Stimulated activated naive CD8-positive, alpha-beta T cell treated with anti-CD3 and anti-CD28 coated beads, Interleukin-15, Interleukin-2, amounts not matched to agents 100 U/mL and 50 U/mL, for 24 hours (primary cell): ENCODE measurements at places on chromosomes 3 and 15.
A peak's percentile ranks its signal among the peaks of the same experiment; 100 is the strongest.

GRCh38 chr15:40830884-40831283 is 2.4 kb upstream of the PPP1R14D start:
- DNase-seq: no peak

- DNase-seq: no peak
Observed at GRCh38 chr3:42166214-42166613, 75.1 kb downstream of the TRAK1 start.

DNA sequence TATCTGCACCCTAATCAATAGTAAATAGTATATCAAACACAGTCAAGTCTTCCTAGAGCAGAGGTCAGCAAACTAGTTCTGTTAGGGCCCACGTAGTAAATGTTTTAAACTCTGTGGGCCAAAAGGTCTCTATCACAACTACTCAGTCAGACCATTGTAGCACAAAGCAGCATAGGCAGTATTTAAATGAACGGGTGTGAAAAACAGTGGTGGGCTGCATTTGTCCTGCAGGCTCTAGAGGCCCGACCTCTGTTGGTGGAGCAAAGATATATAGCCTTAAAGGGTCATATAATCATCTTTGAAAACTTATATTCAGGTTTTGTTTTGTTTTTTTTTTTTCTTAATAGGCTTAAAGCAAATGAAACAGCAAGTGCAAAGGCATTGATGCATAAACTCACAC is 326.4 kb upstream of the TRIM42 start:
- no peak for DNase-seq

DNA sequence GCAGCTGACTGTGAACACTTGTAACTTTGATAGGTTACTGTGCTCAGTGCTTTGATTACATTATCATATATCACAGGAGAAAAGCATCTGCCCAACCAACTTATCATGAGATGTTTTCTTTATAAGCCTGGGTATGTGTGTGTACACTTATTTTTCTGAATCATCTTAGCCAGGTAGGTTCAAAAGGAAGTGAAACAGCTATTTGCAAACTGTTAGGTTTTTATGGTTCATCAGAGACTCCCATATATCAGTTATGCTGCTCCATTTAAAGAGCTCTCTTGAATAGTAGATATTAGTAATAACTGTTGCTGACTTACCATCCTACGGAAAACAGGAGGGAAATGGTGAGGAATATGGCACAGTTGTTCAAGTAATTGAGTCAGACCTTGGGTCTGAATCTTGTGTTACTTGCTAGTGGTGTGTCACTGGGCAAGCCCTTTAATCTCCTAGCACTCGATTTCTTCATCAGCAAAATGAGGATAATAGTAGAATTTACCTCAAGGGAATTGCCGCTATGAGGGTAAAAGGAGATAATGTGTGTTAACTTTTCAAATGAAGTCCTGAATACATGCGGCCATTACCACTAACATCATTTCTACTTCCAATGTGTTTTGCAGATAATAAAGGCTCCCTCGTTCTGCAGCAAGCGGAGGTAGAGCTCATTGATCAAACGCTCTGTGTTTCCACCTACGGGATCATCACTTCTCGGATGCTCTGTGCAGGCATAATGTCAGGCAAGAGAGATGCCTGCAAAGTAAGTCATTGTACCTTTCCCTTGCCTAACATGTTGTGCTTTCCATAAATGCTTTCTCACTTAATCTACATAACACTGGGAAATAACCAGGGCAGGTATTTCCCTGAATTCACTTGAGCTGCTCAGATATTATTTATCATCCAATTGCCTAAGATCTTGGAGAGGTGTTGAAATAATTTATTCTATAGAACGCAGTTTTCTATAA is 7.8 kb upstream of the C3orf52 start:
- no peak for DNase-seq

GRCh38 chr15:40038275-40038637 is 725 bp downstream of the SRP14 start:
- DNase-seq: no peak

DNA sequence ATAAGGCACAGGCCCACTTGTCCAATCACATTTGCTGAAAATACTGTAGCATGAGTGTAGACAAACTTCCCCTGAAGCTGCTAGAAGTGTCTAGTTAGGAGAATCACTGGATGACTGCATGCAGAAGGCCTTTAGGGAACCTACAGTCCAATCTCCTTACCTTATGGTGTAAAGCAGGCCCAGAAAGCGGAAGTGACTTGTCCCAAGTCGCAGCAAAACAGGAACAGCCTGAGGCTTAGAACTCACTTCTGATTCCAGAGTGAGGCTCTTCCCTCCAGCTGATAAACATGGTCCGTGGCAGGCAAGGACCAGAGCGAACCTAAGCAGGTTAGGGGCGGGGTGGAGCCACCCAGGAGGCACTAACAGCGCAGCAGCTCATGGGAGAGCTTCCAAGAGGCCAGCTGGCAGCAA is 2.5 kb downstream of the GRAMD2A start:
- no peak for DNase-seq

GRCh38 chr3:190433626-190434025 is 16.1 kb downstream of the TMEM207 start:
- no peak for DNase-seq

GRCh38 chr3:169278092-169278491 is 385.4 kb downstream of the MECOM start:
- no peak for DNase-seq

DNA sequence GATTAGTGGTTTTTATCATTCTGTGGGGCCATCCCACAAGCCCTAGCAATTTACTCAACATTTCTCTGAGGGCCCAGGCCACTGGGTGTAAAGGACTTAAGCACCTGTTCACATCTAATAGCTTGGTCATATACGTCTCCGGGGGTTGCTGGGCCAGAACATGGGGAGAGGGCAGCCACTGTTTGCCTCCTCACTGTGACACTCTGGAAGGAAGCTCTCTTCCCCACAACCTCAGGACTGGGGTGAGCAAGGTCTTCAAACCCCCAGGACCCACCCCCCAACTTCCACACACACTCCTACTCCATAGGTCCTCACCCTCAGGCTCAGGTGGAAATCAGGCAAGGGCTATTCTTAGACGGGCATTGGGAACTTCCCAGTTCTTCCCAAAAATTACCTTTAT is 28.9 kb downstream of the C3orf20 start:
- DNase-seq: no peak

DNA sequence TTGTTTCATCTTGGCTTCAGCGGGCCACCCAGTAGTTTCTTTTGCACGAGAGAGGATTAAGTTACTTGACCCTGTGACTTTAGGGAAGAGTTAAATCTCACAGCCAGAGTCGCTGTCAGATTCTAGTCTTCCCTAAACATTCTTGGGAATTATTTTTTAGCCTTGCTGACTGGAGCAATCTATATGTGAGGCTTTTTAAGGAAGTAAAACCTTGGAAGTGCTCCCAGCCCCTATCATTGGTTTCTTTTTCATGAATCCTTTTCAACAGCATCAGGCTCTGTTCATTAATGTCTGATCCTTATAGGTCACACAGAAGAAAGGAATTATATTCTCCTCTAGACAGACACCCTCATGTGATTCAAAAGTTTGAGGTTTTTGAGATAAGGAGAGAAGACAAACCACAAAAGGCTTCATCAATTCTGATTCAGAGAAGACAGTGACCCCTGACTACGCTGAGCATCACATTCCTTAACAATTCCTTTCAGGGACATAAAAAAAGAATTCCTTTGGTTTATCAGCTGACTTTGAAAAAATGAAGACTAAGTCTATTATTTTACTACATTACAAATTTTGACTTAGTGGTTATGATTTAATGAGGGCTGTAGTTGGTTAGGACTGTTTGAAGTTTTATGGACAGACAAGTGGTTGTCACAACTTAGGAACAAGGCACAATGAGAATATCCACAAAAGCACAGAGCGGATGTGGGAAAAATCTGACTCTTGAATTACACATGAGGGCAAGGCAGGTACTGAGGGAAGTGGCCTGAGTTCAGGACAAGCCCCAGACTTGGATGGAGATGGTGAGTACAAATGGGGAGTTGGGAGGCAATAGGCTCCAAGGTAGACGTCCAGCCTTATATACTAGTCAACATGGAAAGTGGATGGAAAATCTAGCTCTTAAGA is 171.1 kb upstream of the STT3B start:
- DNase-seq: no peak

GRCh38 chr3:180612364-180612763 is 10.4 kb downstream of the TTC14 start:
- DNase-seq: no peak

DNA sequence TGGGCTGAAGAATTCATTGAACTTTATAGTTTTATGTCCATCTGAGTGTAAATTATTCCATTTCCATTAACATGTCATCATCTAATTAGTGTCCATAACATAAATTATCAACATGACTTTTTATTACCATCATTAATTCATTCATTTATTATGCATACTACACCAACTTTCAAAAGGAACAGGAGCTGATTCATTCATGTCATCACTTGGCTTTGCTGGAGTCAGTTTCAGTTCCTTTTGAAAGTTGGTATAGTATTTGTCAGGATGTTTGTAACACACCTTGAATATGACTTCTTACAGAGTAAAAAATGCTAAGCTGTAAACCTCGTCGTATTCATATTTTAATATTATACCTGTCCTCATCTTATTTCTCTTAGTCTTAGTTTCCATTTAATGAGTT is 298.0 kb upstream of the RBMS3 start:
- DNase-seq: no peak

- no peak for DNase-seq
Observed at GRCh38 chr15:55969582-55969981, 23.8 kb downstream of the NEDD4 start.

- no peak for DNase-seq
Observed at GRCh38 chr3:194723846-194724618, 38.3 kb downstream of the FAM43A start.

DNA sequence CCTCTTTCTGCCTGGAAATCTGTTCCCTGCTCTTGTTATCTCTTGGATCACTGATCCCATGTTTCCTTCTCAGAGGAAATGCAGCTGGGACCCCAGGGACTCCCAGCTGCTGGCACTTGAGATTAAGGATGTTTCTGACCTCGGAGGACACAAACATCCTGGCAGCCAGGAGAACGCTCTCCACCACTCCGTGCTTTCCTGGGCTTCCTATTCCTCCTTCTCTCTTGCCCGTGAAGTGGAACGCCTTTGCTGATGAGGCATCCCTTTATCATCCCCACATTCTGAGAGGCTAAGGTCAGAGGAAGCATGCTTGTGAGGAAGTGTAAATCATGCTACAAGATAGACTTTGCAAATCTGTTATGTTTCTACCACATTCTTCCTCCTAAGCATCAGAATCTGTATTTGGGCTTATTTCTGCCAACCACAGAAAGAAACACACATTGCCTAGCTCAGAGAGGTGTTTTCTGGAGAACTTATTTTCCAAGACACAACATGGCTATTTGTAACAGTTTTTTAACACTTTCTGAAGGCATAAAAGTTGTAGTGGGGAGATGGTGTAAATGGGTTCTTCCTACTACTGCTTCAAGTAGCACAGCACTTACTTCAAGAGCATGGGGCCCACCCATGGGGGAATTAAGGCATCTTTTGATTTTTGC is 25.6 kb upstream of the LDHAL6B start:
- no peak for DNase-seq

DNA sequence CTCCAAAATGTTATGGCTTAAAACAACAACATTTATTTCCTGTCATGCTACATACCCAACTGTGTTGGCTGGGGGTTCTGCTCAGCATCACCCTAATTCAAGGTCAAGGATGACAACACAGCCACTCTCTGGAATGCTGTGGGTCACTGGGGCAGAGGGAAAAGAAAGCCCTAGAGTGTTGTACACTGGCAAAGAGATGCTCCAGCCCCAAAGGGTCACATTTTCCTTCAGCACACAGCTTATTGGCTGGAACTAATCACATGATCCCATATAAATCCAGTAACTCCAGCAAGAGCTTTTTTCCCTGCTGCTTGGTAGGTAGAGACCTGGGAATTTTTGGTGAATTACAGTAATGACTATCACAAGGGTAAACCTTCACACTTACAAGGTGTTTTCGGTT is 1041.4 kb downstream of the NTRK3 start:
- no peak for DNase-seq

GRCh38 chr3:125552401-125552800 is 32.4 kb upstream of the SNX4 start:
- no peak for DNase-seq

GRCh38 chr15:60389261-60390077 is 8.3 kb downstream of the ANXA2 start:
- DNase-seq: peak; percentile 16

GRCh38 chr15:101641129-101641764 is 10.9 kb downstream of the TM2D3 start:
- DNase-seq: peak; percentile 74

- no peak for DNase-seq
Observed at GRCh38 chr3:64901522-64901885, 213.7 kb upstream of the ADAMTS9 start.

DNA sequence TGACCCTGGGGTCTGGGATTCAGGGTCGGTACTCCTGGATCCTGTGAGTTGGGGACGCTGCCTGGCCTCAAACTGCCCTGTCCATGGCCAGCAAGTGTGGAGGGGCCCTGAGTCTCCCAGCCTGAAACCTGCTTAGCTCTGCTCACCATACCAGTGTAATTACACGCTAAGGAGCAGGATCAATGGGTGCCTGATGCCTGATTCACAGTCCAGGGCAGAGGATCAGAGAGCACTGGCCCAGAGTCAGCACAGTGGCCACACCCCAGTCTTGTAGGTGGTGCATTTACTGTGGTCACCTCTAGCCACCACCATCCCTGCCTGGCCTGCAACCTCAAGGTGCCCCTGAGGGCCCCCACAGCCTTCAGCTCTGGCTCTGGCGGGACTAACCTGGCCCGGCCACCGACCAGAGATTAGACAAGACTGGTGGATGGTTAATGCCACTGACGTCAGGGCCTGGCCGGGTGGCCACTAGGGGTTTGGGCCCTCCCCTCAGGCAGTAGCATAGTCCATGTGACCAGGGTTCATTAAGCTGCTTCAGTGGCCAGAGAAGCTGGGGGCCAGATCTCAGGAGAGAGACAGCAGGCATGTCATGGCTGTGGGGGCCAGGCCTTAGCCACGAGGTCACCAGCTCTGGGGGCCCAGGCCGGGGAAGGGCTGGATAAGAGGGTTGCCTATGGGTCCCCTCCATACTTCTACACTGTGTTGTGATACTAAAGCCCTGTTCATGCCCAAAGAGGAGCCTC is 3.3 kb upstream of the SLC38A3 start:
- DNase-seq: no peak

- DNase-seq: no peak
Observed at GRCh38 chr3:114691871-114692270, 398.0 kb downstream of the TIGIT start.

DNA sequence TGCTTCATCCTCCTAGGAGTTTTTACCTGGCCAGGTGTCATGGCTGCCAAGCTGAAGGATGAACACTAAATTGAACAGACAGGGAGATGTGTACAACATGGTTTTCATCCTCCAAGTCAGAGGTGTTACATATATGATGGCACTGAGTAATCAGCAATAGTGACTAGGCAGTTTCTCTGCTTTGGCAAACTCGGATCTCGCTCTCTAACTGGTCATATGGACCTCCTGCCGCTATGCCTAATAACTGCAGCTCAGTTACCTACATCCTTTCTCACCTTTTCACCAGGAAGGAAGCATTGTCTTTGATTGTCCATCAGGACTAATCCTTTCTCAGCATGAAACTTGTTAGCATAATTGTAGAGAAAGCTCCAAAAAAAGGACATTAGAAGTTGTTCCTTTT is 175.9 kb upstream of the PLSCR5 start:
- DNase-seq: no peak

- DNase-seq: no peak
Observed at GRCh38 chr3:76656531-76657070, 383.3 kb upstream of the ROBO2 start.

- no peak for DNase-seq
Observed at GRCh38 chr3:73828348-73828747, 203.6 kb upstream of the PDZRN3 start.
